ENCODE measurements at places on chromosomes 4 and X.
A peak's percentile ranks its signal among the peaks of the same experiment; 100 is the strongest.

DNA sequence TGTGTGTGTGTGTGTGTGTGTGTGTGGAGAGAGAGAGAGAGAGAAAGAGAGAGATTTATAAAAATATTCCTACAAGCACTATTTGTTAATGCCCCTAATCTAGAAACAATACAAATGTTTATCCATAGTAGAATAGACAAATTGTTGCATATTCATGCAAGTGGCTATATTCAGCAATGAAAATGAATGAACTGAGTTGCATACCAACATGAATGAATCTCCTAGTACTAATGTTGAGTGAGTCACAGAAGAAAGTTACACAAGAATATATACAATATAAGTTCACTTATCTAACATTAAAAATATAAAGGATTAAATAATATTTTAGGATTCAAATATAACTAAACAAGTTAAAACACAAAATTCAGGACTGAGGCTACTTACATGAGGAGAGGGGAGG, 456.8 kb upstream of the AMOT start:
- no peak for DNase-seq

- peak; percentile 80 for DNase-seq
These were observed 30.3 kb downstream of the INPP4B start for GRCh38 chr4:142815834-142816233.

- no peak for DNase-seq
These were observed 3.9 kb downstream of the AVPR2 start for GRCh38 chrX:153908219-153908860.

DNA sequence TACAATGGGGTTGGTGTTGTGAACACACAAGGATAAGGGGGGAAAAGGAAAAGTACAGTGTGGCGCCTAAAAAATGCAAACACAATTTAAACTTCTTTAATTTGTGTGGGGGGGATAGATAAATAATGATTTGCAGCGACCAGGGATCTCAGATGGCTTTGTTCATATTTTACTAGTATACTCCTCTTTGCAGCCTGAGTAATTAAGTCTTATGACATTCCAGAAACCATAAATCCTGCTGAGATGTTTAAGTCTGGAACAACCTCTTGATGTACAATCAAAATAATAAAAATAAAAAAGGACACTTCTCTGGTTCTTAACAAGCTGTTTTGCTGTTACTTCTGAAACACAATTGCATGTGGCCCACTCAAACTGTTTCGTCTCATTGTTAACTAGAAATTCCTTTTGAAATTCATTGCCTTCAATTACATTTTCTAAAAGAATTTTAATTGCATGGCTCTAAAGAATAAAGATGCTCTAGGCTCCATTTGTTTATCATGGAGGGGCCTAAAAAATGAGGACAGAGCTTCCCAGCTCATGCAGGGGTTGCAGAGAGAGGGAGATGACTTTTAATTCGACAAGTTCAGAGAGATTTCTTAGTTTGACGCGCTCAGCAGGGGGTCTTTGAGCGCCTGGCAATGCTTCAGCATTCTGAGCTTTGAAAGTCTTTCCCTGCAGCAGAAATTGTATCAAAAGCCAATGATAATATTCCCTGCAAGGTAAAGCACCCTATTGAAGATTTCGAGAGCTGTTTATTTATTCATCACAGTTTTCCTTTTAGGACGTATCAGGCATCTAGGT, 892.4 kb upstream of the TENM3 start:
- no peak for DNase-seq

- DNase-seq = no peak
These were observed 38.3 kb downstream of the SPCS3 start for GRCh38 chr4:176358083-176358469.

- no peak for DNase-seq
These were observed 75.9 kb upstream of the UCP1 start for GRCh38 chr4:140644470-140645185.
